Activated T-helper 1 cell treated with anti-CD3 and anti-CD28 coated beads, Interleukin-2, amount 50 U/mL, for 16 hours (primary cell): ENCODE measurements at places on chromosomes 6 and 20.

DNA sequence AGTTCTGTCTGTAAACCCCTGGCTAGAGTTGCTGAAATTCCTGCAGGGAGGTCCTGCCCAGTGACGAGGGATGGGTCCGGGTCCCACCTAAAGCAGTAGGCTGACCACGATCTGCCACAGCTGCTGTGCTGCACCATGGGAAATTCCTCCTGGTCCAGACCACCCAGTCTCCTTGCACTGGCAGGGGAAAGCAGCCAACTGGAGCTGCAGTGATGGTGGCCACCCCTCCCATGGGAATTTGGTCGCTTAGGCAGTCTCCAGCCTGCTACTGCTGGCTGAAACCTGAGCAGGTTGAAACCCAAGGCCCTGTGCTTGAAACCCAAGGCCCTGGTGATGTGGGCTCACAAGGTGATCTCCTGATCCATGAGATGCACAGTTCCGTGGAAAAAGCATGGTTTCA lies 23.9 kb upstream of the MOXD1 start:
- DNase-seq, result no peak

DNA sequence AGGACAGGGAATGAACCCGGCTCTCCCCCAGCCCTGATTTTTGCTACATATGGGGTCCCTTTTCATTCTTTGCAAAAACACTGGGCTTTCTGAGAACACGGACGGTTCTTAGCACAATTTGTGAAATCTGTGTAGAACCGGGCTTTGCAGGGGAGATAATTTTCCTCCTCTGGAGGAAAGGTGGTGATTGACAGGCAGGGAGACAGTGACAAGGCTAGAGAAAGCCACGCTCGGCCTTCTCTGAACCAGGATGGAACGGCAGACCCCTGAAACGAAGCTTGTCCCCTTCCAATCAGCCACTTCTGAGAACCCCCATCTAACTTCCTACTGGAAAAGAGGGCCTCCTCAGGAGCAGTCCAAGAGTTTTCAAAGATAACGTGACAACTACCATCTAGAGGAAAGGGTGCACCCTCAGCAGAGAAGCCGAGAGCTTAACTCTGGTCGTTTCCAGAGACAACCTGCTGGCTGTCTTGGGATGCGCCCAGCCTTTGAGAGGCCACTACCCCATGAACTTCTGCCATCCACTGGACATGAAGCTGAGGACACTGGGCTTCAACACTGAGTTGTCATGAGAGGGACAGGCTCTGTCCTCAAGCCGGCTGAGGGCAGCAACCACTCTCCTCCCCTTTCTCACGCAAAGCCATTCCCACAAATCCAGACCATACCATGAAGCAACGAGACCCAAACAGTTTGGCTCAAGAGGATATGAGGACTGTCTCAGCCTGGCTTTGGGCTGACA lies 28.8 kb upstream of the ZBP1 start:
- DNase-seq, result no peak

DNA sequence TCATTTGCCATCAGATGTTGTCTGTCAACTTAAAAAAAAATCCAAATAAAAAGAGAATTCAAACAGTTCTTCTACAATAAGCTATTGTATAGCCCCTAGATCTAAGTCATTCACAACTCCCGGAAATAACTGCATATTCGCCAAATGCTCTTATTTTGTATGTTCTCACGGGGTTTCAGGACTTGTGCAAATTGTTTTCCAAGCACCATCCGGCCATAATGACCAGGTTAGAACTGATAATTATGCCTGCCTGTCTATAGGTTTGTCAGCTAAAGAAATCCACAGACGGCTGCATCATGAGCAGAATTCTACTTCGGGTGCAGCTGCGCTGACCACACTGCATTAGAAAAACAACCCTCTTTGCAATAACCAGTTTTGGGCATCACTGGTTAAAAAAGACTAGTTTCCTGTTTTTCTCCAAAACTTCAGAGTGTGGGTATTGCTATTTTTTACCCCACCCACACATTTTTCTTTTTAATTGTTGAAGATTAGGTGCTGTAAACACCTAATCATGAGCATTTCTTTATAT lies 87.7 kb downstream of the HIVEP2 start:
- DNase-seq, result no peak

DNA sequence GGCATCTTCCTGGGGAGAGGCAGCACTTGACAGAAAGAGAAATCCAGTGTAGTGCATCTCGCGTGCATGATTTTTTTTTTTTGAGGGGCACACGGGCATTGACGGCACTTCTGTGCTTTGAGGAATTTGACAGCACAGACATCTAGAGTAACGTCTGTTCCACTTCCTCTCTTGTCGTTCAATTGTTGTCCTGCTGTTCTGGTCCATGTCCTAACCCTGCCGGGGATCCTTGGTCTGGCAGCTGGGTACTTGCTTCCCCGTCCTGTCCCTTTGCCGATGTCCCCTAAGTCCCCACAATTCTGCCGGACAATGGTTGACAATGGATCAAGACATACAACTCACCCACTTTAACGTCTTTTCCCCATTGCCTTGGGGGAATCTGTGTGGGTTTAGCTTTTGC lies 46.0 kb upstream of the NAA20 start:
- DNase-seq, result no peak

- no peak for DNase-seq
These were observed 131.7 kb downstream of the GPX5 start for GRCh38 chr6:28657381-28657768.
